ENCODE measurements at places on chromosomes 3 and 15.

GRCh38 chr3:14688525-14688924 is 13.6 kb downstream of the C3orf20 start:
- no peak for DNase-seq

DNA sequence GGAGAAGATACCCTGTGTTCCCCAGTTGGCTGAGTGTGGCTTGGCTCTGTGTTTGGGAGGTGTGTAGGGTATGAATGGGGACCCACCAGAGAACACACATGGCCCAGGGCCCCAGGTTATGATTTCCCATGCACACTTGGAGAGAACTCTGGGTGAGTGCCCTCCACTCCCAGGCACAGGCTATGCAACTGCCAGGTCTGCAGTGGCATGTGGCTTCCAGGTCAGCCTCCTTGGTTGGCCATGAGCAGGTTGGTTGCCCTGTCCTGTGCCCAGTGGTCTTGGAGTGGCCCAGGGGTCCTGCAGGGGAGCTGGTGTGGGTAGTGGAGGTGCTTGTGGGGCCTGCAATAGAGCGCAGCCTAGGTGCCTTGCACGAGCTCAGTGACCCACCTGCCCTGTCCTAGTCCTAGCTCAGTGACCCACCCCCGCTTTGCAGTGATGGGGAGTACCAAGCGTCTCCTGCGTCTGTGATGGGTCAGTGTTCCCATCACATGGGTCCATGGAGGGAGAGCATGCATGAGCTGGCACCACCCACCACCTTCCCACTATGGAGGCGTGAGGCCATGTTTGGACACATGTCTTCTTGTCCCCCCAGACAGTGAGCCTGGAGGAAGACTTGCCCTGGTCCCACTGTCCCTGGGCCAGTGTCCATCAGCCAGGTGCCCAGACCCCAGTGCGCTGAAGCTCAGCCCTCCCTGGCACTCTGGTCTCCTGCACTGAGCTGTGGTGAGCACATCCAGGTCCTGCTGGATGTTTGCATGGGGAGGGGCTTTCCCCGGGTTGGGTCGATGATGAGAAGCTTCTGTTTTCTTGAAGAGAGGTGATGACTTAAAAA is 217.3 kb downstream of the SNRPN start:
- DNase-seq = no peak

- DNase-seq = no peak
These were observed 9.0 kb upstream of the SMAD6 start for GRCh38 chr15:66692808-66693596.

GRCh38 chr3:75144406-75144805 is 519.7 kb upstream of the FRG2C start:
- no peak for DNase-seq

DNA sequence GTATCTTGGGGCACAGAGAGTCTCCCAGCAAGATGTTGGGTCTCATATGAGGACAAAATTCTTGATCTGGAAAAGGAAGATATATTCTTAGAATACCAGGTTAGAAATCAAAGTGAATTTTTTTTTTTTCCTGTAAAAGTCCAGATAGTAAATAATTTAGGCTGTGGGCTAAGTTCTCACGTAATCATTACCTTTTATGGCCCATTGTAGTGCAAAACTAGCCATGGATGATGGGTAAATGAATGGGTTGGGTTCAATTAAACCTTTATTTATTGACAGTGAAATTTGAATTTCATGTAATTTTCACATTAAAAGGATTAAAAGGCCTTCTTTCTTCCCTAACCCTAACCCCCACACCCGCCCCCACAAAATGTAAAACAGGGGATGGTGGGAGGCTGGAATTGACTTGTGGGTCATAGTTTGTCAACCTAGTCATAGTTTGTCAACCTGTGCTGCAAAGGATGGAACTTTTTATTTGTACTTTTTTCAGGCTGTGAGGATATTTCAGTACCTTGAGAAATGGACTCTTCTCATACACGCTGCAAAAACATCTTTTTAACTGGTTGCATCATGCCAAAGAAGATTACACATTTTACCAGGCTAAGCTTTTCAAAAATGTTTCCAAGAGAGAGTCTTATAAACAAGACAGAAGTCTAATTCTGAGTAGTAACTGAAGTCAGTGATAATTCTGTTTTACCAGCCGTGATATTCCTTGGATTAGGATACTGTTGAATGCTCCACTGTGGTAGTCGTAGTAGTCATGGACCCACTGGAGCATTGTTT is 138.8 kb downstream of the AKAP13 start:
- no peak for DNase-seq

DNA sequence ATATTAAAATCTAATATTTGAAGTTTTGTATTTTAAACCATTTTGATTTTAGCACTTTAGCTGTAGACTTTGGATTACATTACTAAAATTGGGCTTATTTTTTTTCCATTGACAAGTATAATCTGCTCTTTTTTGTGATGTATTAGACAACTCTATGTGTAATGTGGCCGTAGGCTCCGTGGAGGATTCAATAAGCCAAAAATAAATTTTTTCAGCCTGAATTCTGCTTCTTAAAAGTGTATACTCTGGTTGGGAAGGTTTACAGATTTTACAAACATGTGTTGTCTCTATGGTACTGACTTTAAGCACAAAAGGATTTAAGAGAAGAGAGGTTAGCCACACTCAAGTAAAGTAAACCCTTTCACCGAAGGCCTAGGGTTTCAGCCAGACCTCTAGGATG is 110.8 kb downstream of the PLCL2 start:
- DNase-seq = no peak

GRCh38 chr15:61839546-61839945 is 220.7 kb downstream of the VPS13C start:
- DNase-seq = no peak

DNA sequence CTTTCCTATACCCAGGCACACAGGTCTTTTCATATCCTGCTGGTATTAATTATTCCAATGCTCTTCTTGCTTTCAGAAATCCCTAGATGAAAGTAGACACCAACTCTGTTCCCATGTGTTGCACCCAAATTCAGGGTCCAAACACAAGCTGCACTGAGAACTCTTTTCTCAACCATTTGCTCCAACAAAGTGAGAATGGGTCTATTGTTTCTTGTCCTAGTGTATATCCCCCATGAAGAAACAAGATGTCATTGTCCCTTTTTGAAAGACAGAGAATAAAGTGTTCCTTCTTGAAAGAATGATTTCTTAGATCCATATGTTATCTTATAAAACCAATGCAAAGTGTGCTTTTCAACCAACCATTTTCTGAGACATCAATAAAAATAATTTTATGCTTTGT is 353.7 kb downstream of the CNTN6 start:
- no peak for DNase-seq

DNA sequence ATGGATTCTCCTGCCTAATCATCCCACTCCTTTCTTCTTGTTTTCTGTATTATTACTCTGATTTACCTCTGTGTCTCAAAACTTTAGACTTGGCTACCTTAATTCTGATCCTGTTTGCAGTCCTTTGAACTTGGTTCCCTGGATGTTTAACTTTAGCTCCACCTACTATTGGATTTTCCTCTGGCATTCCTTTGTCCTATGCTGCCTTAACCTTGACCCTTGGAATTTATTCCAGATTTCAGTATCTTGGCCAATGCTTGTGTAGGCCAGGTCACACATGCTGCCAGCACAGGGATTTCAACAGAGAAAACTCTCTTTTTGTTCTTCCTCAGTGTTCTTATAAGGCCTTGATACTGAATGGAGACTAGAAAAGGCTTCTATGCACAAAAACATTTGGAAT is 65.0 kb upstream of the DNAJC19 start:
- DNase-seq = no peak

- no peak for DNase-seq
These were observed 59.1 kb upstream of the CDV3 start for GRCh38 chr3:133514418-133514817.

GRCh38 chr3:135329479-135329878 is 534.4 kb downstream of the EPHB1 start:
- no peak for DNase-seq

DNA sequence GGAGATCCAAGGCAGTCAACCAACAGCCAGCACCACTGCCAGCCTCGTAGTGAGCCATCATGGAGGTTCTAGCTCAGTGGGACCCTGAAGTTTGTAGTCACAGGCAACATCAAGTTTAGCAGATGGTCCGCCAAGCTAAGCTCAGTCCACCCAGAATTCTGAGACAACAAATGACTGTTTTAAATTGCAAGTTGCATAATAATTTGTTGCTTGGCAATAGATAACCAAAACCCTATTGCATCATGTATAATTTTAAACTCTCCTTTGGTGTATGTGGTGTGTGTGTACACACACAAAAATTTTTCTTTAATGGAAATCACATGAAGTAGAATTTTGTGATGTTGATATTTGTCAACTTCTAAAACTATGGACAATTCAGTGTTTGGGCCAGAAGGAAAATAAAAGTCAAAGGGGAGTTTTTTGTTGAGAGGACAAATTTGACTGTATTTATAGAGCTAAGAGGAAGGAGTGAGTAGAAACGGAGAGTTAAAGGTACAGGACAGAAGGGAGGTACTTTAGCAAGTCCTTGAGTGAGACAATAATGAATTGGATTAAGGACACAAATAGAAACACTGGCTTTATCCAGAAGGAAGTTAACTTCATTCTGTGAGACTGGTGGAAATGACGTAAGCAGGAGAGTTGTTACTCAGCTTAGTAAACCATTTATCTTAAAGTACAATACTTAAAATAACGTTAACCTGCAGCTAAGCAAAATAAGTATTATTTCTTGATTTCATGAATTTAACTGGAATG is 83.6 kb downstream of the NCEH1 start:
- DNase-seq = no peak

- no peak for DNase-seq
These were observed 254.2 kb downstream of the FEZF2 start for GRCh38 chr3:62119139-62119538.

DNA sequence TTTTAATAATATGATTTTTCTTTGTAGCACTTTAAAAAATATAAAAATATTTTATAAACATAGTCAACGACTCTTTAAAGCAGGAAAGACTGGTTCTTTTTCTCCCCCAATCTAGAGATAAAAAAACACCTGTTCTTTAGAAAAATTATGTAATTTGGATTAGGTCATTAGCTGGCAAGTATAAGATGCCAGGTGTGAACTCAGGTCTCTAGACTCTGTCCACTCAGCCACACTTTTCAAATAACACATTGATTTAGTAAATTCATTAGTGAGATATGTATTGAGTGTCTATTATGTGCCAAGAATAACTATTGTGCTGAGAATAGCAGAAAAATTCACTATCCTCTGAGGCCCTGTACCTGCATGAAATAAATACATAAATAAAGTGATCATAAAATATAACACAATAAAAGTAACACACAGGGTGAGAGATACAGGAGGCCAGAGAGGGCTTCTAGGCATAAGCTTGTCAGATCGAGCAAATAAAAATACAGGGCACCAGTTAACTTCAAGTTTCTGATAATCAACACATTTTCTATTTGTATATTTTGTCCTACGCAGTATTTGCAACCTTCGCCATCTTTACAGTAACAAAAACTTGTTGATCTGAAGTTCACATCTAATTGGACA is 867.1 kb upstream of the GBE1 start:
- DNase-seq = no peak

GRCh38 chr3:127448161-127448561 is 142.4 kb downstream of the TPRA1 start:
- no peak for DNase-seq

- no peak for DNase-seq
These were observed 15.3 kb upstream of the RAD18 start for GRCh38 chr3:8978551-8978950.

DNA sequence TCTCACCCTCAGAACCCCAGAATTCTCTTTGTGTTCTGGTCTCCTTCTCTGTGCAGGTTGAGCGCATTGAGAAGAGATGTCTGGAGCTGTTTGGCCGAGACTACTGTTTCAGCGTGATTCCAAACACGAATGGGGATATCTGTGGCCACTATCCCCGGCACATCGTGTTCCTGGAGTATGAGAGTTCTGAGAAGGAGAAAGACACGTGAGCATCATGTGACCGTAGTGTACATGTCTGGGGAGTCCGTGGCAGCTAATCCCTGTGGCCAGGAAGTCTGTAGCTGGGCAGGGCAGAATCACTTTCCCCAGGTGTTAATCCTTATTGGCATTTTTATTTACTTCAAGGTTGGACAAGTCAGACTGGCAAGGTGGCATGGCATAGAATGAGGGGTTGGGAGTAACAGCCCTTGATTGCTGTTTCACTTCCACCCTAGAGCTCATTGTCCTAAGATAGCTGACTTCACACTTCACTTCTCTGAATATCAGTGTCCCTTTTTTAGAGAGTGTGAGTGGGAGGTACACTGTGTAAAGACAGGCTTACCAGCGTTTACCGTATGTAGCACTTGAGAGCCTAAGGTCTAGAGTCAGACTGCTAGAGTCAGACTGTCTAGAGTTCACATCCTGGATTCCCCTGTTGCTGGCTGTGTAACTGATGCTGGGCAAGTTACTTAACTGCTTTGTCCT is 4.4 kb downstream of the MTMR14 start:
- DNase-seq = no peak

DNA sequence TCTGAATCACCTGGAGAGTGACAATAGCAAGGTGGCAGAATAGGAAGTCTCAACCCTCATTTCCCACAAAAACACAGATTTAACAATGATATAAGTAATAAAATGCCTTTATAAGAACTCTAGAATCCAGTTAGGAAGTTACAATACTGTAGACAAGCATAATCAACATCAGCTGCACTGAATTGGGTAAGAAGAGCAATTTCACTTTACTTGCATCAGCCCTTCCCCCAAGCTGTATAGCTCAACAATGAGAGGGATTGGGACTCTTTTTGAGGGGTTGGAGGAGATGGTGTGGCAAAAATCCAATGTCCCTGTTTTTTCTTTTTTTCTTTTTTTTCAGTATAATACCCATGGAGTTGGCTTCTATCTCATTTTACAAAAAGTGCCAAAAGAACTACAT is 63.1 kb downstream of the SERP1 start:
- DNase-seq = no peak

GRCh38 chr3:60094392-60094947 is 1044.6 kb upstream of the CFAP20DC start:
- no peak for DNase-seq

DNA sequence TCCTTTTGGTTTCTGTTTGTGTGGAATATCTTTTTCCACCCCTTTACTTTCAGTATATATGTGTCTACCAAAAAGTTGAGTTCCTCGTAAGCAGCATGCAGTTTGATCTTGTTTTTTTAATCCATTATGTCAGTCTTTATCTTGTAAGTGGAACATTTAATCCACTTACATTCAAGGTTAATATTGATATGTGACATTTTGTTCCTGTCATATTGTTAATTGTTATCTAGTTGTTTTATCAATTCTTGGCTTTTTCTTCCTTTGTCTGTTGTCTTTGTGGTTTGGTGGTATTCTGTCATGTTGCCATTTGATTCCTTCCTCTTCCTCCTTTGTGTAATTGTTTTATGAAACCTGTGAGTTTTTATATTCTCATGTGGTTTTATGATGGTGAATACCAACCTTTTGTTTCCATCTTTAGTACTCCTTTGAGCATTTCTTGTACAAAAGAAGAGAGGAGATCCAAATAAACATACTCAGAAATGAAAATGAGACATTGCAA is 43.4 kb upstream of the XCR1 start:
- no peak for DNase-seq

Data from cortex of kidney (tissue), 1 donor.